Right forelimb (tissue), 1 donor: ENCODE measurements at places on chromosomes 1 and 21.

DNA sequence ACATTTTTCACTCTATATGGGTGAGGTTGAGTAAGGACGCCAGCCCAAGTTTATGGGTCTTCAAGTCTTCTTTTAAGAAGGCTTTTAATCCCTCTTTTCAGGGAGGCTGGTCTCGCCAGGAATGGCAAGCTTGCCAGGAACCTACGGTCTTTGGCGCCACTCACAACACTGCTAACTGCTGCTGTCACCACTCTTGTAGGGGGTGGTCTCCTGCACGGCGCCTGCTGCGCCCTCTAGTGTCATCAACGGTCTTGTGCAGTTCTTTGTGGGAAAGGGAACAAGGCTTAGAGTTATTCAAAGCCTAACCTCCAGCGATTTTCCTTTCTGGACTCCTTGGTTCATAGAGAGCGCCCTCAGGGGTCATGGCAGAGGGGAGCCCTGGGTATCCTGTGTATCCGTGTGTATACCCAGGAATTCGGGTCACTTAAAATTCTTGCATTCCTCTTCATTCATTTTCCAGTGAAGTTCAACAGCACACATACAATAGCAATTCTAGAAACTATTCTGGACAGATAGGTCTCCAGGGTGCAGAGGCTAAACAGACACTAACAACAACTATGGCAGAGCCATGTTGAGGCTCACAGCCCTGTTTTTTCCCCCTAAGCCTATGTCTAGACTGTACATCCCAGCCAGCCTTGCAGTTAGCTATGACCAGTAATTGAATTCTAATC, 392.8 kb upstream of the CAMK1G start:
- no peak for DNase-seq

- no peak for DNase-seq
These were observed 203.1 kb downstream of the SIPA1L2 start for GRCh38 chr1:232426801-232427200.

DNA sequence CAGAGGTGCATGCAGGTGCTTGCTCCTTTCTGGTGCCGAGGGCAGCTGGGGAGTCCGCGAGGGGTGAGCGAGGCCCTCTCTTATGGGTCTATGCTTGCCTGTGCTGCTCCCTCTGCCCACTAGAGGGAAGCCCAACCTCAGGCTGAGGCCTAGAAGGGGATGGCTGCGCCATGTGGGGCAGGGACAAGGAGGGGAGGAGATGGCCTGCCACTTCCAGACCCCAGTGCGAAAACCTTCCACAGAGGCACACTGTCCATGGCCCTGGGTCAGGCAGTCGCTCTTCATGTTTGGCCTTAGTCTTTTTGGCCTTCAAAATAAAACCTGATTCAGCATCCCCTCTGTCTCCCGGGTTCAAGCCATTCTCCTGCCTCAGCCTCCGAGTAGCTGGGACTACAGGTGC, 14.0 kb downstream of the RHBG start:
- DNase-seq = peak; percentile 64

GRCh38 chr1:21110163-21110562, 66.5 kb downstream of the EIF4G3 start:
- DNase-seq = no peak

DNA sequence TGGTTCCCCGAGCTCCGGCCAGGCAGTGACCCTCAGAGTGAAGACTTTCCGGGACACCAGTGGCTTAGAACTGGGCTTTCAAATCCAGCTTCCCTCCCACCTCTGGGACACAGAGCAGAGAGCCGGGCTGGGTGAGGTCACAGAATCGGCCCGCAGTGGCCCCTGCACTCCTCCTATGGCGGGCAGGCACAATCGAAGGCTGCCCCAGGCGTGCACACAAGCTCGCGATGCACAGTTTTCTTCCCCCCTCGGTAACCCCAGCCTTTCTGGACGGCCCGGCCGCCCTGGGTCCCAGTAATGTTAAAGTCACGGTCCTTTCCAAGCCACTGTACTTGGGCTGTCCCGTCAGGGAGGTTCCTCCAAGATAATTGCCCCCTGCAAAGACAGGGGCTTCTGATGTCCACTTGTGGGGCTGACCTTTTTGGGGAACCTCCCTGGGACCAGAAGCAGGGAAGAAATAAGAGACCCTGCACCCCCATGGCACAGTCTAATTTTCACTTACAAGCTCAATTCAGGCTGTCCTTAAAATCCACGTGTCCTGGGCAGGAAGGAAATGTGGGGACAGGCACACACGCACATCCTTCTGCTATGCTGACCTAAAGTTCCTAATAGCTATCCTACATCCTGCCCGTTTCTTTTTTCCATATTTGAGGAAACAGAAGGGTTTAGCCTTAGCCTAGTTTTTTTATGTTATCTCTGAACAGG, 13.7 kb downstream of the TFF3 start:
- DNase-seq = no peak

DNA sequence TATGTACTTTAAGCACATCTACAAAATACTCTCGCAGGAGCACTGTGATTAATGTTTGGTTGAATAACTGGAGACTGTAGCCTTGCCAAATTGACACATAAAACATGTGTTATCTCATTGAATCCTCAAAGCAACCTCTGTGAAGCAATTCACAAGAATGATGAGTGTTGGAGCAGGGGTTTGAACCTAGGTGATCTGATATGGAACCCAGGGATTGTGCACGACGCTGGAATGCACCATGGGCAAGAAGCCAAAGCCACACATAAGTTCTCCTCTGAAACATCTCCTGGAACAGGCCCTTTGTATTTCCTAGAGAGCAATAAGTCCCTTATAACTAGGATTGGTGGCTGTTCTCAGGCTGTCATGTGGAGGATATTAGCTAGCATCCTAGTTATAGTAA, 124.6 kb upstream of the IVNS1ABP start:
- DNase-seq = no peak

DNA sequence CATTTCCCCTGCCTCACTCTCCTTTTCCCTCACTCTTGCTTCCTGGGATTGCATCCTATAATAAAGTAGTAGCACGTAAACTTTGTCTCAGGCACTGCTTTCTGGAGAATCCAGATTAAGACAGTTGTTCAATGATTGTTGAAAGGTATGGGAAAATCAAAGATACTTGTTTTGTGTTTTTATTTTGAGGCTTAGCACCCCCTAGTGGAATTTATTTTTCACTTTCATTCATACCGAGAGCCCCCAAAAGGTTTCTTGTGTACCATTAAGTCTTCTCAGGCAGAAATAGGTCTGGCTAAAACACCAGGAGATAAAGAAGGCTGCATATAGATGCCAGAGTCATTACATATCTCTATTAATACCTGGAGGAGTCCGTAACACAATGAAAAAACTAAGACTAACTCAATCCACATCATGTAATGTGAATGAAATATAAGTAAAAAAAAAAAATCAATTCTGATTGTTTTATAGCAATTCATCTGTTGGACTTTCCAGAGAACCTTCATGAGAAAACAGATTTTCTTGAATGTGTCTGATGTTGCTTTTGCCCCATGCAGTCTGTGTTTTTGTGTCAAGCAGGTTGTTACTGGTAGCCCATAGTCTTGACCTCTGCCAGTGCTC, 103.5 kb downstream of the RPE65 start:
- no peak for DNase-seq

GRCh38 chr1:106814418-106814817, 242.1 kb upstream of the PRMT6 start:
- no peak for DNase-seq

DNA sequence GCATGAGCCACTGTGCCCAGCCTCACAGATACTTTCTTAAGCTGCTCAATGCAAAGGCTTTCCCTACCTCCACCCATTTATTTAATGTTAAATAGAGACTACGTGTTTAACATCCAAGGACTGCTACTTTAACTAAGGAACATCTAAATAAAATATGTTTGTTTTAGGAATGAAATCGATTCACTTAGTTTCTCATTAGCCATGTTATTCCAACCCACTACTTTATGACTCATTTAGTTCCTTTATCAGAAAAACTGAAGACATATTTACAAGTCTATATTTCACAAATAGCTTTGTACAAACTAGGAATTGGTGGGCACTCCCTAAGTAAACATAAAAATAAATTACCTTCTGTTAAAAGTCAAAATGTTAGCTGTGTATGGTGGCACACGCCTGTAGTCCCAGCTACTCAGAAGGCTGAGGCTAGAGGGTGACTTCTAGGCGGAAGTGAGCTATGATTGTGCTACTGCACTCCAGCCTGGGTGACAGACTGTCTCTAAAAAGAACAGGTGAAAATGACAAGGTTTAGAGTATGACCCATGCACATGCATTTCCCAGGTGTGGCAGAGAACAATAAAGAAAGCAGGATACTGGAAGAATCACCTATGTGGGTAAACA, 39.9 kb upstream of the AK4 start:
- DNase-seq = no peak

- no peak for DNase-seq
These were observed 448 bp upstream of the OBSCN start for GRCh38 chr1:228207381-228207810.

DNA sequence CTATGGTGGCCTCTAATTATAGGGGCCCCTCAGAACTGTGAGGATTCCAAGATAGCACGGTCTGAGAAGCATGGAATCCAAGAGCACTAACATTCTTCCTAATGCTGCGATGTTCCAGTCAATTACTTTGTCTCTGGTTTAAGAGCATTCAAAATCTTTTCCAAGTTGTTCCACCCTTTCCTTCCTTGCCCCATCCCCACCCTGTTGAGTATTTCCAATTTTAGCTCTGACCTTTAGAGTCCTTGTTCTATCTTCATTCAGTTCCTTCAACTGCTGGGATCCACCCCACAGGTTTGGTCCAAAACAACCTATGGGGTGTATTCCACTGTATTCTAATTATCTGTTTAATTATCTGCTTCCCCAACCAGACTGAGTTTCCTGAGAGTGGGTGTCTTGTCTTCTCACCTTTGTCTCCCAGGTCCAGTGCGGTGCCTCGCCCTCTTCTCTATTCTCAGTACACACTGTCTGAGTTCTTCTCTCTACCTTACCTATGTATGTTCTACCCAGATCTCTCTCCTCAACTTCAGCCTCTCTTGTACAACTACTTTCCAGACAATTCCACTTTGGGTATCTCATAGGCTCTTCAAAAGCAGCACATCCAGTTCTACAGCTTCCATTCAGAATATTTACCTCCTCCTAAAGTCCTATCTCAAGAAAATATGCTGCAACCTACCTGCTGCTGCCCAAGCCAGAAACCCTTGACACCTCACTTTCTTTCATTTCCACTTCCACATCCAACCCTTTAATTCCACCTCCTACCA, 25.0 kb upstream of the BCL9 start:
- DNase-seq = no peak

GRCh38 chr1:115648717-115649691, 7.2 kb downstream of the VANGL1 start:
- DNase-seq = no peak

DNA sequence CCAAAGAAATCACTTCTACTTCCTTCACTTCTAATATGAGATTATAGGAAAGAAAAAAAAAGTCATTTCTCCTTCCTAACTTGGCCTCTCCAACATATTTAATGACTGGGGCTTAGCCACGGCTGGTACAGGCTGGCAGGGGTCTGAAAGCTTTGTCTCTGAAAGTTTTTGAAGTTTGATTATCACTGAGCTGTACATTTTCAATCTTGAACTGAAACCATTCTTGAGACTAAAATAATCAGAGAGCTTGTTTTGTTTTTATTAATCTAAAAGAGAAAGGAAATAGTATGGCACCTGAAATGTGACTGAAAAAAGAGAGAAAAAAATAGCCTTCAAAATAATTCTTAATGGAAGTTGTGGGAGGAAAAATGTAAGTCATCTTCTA, 3.8 kb upstream of the KRTAP19-8 start:
- no peak for DNase-seq

DNA sequence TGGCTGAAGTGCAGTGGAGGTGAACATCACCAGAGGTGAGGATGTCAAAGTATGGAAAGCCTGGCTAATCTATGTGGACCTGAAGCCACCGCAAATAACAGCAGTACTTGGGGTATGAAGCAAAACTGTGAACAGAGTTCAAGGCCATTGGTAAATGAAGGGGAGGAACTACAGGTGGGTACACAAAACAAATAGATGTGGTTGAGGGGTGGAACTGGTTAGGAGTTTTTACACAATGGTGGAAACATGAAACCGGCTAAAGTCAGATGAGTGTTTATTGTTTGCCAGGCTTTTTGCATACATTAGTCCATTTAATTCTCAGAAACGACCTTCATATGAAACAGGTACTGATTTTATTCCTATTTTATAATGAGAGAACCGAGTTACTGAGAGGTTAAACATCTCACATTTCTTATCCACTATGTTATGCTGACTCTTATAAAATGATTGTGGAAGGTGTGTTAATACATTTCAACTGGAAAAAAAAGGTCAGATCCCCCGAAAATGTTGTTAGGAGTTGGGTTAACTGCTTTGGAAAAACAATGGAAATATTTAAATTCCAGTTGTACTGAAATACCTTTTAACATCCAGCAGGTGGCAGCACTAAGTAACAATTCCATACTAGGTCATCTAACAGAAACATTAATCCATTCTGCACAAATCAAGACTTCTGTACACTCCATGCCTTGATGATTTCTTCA, 44.3 kb upstream of the GTF2B start:
- DNase-seq = no peak

GRCh38 chr1:181159451-181160140, 71.1 kb downstream of the IER5 start:
- DNase-seq = no peak

DNA sequence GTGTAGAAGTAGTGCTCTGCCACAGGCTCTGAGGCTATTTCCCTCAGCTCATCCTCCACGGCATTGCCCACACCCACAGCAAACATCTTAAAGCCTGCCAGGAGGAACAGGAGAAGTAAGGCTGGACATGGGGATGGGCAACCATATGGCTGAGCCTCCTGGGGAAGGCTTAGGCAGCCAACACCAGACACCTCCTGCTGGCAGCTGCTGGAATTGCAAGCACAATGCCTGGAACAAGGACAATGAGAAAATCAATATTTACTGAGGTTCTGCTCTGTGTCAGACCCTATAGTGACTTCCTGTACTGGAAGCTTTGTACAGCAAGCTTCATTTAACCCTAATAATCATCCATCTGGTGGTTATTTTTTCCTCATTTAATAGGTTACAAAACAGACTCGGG, 8.2 kb downstream of the MATN1 start:
- DNase-seq = no peak

DNA sequence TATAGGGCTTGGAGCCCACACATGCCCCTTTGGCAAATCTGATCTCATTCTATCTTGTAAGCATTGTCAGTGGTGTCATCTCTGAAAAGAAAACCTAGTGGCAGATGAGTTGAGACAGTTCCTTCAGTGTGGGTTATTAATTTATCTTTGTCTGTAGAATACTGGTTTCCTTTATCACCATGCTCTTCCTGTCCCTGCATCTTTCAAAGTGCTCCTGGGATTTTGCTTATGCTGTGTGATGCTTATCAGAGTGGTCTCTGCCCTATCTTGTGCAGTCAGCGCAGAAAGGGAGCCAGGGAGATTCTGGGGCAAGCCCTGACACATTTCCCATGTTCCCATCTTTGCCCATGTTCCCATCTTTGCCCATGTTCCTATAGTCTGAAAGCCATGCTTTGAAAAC, 402.9 kb downstream of the RWDD3 start:
- DNase-seq = no peak
